ENCODE measurements at places on chromosomes 12 and 14.

GRCh38 chr12:126493366-126494108, 1428.3 kb downstream of the AACS start:
- no peak for DNase-seq

DNA sequence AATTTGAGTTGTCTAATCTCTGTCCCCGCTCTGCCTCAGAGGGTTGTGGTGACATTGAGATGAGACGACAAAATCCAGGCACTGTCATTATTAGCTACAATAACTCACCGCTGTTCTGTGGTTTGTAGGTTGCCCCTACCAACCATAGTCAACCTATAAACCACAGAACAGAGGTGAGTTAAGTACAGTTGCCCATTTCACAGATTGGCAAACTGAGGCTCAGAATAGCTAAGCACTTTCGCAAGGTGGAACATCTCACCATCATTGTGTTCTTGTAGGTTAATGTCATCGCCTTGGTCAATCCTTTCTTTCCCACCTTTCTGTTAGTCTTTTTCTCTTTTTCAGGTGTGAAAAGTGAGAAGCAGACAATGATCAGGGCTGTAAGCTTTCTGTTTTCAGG, 63.4 kb upstream of the LHX5 start:
- DNase-seq: no peak

DNA sequence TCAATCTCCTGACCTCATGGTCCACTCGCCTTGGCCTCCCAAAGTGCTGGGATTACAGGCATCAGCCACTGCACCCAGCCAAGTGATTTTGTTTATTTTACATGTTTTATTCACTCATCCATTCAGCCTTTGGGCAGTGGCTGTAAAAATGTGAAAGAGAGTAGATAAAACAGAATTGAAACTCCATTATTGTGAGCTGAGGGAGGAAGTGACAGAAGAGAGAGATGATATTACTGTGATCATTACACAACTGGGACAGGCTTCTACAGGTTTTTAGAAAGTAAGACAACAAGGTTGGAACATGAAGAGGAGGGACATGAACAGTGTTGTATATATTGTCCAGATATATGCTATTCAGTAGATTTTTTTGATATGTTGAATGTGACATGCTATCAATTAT, 25.0 kb downstream of the CREBL2 start:
- no peak for DNase-seq

DNA sequence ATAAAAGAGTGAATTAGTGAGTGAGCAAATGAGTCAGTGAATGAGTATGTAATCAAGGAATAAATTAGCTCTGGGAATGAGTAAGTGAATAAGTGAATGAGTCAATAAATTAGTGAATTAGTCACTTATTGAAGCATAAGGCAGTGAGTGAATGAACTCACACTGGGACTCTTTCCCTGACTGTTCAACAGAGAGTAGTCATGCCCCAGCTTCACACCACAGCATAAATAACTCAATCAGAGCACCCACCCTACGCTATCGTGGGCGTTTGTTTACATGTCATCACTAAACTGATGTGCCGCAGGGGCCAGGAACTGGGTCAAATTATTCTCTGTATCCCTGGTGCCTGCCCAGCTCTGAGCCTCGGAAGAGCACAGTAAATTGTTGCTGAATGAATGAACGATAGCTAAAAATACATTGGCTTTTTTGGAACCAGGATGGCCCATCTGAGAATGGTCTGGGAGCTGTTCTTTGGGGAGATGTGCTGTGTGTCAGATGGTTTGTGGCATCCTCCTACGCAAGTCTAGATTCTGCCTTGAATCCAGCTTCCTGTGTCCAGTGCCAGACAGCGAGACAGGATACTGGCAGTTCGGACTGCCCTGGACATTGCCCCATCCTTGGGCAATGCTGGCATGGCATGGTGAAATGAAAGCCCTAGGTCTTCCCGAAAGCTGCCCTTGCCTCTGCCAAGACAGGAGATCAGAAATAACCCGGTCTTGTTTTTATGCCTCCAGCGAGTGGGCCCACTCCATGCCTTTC, 98.0 kb upstream of the RTL1 start:
- DNase-seq: peak; percentile 43

GRCh38 chr12:64082866-64083268, 139.2 kb downstream of the KICS2 start:
- DNase-seq: no peak

DNA sequence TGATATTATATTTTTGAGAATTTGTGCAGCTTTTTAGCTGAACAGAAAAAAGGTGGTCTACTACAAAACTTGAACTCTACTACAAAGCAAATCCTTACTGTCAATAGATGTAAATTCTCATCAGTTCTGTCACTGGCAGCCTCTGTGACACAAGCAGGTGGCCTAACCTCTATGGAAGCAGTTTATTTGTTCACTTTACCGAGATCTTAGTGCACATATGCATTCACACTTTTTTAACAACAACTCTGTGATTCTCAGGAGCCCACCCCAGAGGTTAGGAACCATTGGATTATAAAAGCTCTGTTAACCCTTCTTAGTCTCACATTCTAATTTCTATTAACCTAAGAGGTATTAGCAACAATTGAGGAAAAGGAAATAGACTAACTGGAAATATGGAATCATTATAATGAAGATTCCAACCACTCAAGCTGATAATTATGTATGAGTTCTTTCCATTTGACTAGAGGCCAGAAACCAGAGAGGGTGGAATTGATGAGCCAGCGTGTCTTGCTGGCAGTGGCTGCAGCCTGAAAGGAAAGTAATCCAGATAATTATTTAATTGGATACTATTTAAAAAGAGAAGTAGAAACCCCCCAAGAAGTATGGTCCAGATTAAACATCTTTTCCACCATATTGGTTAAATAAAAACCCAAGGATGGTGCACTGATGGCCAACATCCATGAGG, 451.1 kb downstream of the TMEM117 start:
- DNase-seq: no peak
